ENCODE measurements at places on chromosomes 7 and 10. TPM values are rescaled to one million over a fixed set of nuclear protein-coding genes. Genes with fewer than 3 reads are reported as not detected.
A peak's percentile ranks its signal among the peaks of the same experiment; 100 is the strongest.

- DNase-seq = no peak
- no peaks in the 10 kb centered on the region for H3K27me3 ChIP-seq
- no peaks in the 10 kb centered on the region for H3K4me1 ChIP-seq
- no peak overlapping the region for H3K27ac ChIP-seq
- no peak overlapping the region for H3K4me3 ChIP-seq
- H3K36me3 ChIP-seq = peaks cover 9% of the 10 kb centered on the region
Measured at GRCh38 chr7:1975179-1975578, 257.6 kb downstream of the MAD1L1 start.

- no peak for DNase-seq
- H3K36me3 ChIP-seq = no peaks in the 10 kb centered on the region
- no peak overlapping the region for H3K4me3 ChIP-seq
- H3K27ac ChIP-seq = no peak overlapping the region
Measured at GRCh38 chr7:138669364-138669763, 31.8 kb downstream of the SVOPL start.

- peaks cover 8% of the 10 kb centered on the region for H3K4me1 ChIP-seq
- H3K27ac ChIP-seq = no peak overlapping the region
- no peaks in the 10 kb centered on the region for H3K27me3 ChIP-seq
- H3K4me3 ChIP-seq = no peak overlapping the region
Measured at GRCh38 chr7:75601539-75601938, 109.4 kb downstream of the SPDYE5 start.

DNA sequence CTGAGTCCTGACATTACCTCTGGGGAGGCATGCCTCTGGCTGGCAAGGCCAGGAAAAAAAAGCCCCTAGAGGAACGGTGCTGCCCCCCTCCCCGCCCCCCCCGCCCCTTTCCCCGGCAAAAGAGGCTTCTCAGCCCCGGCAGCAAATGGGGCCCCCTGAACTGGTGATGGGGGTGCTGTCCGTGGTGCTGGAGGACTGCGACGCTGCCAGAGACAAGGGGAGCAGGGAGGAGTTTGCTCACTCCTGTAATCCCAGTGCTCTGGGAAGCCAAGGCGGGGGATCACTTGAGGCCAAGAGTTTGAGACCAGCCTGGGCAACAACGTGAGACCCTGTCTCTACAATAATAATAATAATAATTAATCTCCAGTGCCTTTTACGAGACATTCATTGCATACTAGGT, 23.7 kb downstream of the SRRM3 start:
- DNase-seq = no peak
- no peaks in the 10 kb centered on the region for H3K4me1 ChIP-seq
- H3K4me3 ChIP-seq = no peak overlapping the region
- no peak overlapping the region for H3K27ac ChIP-seq

GRCh38 chr7:154375956-154376355, 323.8 kb downstream of the DPP6 start:
- no peaks in the 10 kb centered on the region for H3K36me3 ChIP-seq
- H3K4me1 ChIP-seq = no peaks in the 10 kb centered on the region
- no peak overlapping the region for H3K4me3 ChIP-seq
- no peak for DNase-seq
- no peaks in the 10 kb centered on the region for H3K27me3 ChIP-seq
- H3K27ac ChIP-seq = no peak overlapping the region

The PRRT4 gene
- not detected for total RNA-seq

DNA sequence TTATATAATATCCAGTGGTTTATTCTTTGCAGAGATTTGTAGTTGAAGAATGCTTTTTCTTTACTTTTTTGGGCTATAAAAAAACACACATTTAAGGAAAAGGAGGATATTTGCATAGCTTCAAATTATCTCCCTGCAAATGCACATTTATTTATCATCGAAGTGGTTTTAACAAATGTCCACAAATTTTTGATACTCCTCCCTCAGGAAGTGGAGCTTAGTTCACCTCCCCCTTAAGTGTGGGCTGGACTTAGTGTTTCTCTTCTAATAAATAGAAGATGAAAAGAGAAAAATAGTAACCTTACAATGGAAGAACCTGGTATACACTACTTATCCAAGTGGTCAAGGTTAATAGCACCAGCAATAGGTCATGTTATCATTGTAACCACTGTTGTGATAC, 537.6 kb downstream of the ARL4A start:
- H3K4me3 ChIP-seq = no peak overlapping the region
- no peaks in the 10 kb centered on the region for H3K4me1 ChIP-seq
- H3K27ac ChIP-seq = no peak overlapping the region
- H3K27me3 ChIP-seq = no peaks in the 10 kb centered on the region
- no peak for DNase-seq

DNA sequence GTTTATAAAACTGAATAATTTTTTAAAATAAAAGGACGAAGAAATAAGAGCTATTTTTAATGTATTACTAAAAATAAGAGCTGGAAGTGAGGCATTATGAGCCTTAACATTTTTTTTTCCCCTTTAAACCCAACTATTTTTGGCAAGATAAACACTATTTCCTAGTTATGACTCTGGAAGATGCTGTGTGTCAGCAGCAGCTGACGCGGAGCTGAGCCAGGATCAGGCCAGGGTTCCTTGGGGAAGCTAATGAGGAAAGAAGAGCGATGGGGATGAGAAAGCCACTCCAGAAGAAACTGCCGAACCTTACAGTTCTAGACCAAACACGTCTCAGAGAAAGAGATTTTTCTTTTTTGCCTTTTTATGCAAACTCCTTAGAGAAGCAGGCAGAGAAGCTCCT, 85.9 kb downstream of the USP6NL start:
- H3K4me1 ChIP-seq = peaks cover 13% of the 10 kb centered on the region
- no peaks in the 10 kb centered on the region for H3K27me3 ChIP-seq
- no peak overlapping the region for H3K27ac ChIP-seq
- no peak overlapping the region for H3K4me3 ChIP-seq
- no peak for DNase-seq
- H3K36me3 ChIP-seq = no peaks in the 10 kb centered on the region

The ATG9B gene
- not detected for total RNA-seq

The ACBD7 gene
- 7.3 TPM for total RNA-seq

The GNGT1 gene
- not detected for total RNA-seq

- no peaks in the 10 kb centered on the region for H3K36me3 ChIP-seq
- no peak for DNase-seq
- no peaks in the 10 kb centered on the region for H3K4me1 ChIP-seq
- no peak overlapping the region for H3K4me3 ChIP-seq
- H3K27ac ChIP-seq = no peak overlapping the region
Measured at GRCh38 chr7:22474645-22475044, 25.3 kb downstream of the STEAP1B start.

The HACD1 gene
- 139 TPM for total RNA-seq

DNA sequence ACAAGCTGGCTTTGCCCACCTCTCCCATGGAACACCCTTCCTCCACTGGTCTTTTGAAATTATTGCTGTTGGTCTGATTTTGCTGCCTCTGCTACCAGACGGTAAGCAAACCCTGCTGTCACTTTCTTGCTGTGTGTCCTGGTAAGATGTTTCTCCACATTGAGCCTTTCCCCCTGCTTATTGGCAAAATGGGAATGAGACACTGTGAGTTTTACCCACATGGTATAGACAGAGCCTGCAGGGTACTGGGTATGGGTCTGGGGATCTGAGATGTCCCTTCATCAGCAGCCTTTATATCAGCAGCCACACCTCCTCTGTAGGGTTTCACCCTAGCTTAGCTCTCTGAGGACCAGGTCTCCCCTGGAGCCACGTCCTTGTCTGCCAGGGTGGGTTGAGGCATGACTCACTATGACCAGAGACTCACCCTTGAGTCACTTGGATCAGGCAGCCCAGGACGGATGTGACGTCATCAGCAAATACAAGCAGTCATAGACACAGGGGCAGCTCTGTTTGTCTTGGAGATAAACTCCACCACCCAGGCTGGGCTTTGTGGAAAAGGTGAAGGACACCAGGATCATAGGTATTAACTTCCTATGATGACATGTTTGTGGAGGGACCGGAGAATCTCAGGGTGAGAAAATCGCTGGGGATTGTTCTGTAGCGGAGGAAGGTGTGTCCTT, 17.9 kb upstream of the BAIAP2L1 start:
- H3K27me3 ChIP-seq = no peaks in the 10 kb centered on the region
- H3K36me3 ChIP-seq = no peaks in the 10 kb centered on the region
- peak; percentile 97 for DNase-seq
- H3K4me3 ChIP-seq = no peak overlapping the region
- peak overlapping the region; percentile 85 for H3K27ac ChIP-seq
- H3K4me1 ChIP-seq = peaks cover 28% of the 10 kb centered on the region

DNA sequence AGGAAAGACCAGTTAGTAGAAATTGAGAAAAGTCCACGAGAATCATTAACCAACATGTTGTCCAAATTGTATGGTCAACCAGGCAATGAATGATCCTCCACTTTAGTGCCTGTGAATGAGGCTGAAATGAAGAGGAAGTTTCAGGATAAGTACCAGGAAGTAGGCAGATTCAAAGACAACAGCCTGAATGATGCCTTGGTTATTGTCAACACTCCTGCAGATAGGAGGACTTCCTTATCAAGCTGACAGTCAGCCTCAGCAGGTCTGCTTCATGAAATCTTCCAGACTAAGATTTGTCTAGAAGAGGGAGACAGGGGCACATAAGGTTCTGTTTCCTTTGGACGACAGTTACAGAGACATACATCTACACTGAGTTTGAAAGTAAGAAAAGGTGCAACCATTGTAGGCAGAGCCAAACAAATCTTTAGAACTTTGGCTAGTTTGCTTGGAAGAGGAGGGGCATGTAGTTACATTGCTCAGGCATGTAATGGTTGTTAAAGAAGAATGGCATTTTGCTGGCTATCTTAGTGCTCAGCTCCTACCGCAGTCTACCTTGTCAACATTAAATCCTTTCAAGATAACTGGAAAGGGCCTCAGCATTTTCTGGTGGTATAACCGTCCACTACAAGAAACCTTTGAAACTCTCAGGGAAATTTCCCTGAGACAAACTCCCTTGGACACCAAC, 81.4 kb downstream of the ABI1 start:
- H3K4me1 ChIP-seq = peaks cover 17% of the 10 kb centered on the region
- no peak overlapping the region for H3K27ac ChIP-seq
- no peak for DNase-seq
- H3K27me3 ChIP-seq = no peaks in the 10 kb centered on the region

The ANKIB1 gene
- 45.6 TPM for total RNA-seq
